ENCODE measurements at places on chromosomes 1 and 21. TPM values are rescaled to one million over a fixed set of nuclear protein-coding genes. Genes with fewer than 3 reads are reported as not detected.

Gene MATN1
- total RNA-seq: not detected

Gene TEX38
- not detected for total RNA-seq

Gene GJA8
- not detected for total RNA-seq

Gene INSRR
- not detected for total RNA-seq

Gene SPRR2B
- total RNA-seq: not detected

Gene CROCC
- total RNA-seq: 16.5 TPM

Gene CNST
- total RNA-seq: 14.3 TPM

Gene CLIC6
- 0.16 TPM for total RNA-seq

Gene CHRM3
- under 0.01 TPM for total RNA-seq

Gene CHI3L1
- 1.1 TPM for total RNA-seq

Gene CD84
- not detected for total RNA-seq

Gene PPIH
- total RNA-seq: 18.1 TPM

Gene IL23R
- not detected for total RNA-seq

Gene FGR
- 0.09 TPM for total RNA-seq

Gene PTBP2
- 16.5 TPM for total RNA-seq

Gene MX1
- total RNA-seq: 3.6 TPM

Gene LIPI
- not detected for total RNA-seq

Gene CCDC185
- total RNA-seq: not detected

Gene AVPR1B
- total RNA-seq: not detected

Gene ZBTB48
- total RNA-seq: 16.0 TPM

Gene WNT2B
- total RNA-seq: 4.6 TPM

Gene CASZ1
- under 0.01 TPM for total RNA-seq

Gene ANKRD34A
- total RNA-seq: 0.32 TPM

Gene SLC44A5
- total RNA-seq: 0.09 TPM

Measured in bronchial smooth muscle cell (primary cell).